ENCODE measurements at places on chromosomes 13 and 19. TPM values are rescaled to one million over a fixed set of nuclear protein-coding genes. Genes with fewer than 3 reads are reported as not detected.

DNA sequence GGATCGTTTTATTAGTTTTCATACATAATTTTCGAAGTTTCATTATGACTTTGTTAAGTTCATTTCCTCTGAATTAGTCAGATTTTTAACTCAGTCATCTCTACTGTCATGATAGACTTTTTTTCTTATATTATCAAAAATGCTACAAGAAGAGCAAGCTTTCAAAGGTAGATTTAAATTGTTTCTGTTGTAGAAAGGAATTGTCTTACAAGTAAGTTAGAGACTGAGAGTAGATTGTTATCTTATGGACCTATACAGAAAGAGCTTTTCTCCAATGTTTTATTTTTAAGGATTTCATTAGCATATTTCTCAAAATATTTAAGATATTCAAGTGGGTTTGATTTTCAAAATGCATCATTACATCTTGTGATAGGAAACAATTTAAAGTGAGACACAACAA lies 2.7 kb downstream of the MAB21L1 start:
- no peak overlapping the region for H3K27ac ChIP-seq
- no peak for DNase-seq
- H3K4me3 ChIP-seq, result no peak overlapping the region

DNA sequence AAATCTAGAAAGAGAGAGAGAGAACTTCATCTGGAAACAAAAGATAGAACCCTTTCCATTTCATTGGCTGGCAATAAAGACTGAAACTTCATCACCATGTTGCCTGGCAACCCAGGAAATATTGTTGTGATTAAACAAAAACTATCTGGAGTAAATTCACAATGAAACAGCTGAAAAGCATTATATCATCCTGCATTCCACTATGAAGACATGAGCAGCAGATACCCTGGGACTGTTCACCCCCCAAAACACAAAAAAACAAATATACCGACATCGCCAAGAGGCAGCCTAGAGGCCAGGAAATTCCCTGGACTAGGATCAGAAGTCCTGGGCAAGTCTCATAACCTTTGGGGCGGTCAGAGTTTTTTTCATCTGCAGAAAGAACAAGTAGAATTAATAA lies 158.3 kb downstream of the FOXO1 start:
- H3K27ac ChIP-seq, result no peak overlapping the region
- H3K27me3 ChIP-seq, result no peaks in the 10 kb centered on the region
- peak; percentile 35 for DNase-seq
- no peaks in the 10 kb centered on the region for H3K36me3 ChIP-seq
- no peak overlapping the region for H3K4me3 ChIP-seq
- no peaks in the 10 kb centered on the region for H3K4me1 ChIP-seq

- peaks cover 2% of the 10 kb centered on the region for H3K36me3 ChIP-seq
- H3K4me3 ChIP-seq, result no peak overlapping the region
- H3K4me1 ChIP-seq, result peaks cover 22% of the 10 kb centered on the region
- H3K27me3 ChIP-seq, result no peaks in the 10 kb centered on the region
- H3K27ac ChIP-seq, result no peak overlapping the region
Measured at GRCh38 chr19:34317311-34317927, 47.6 kb upstream of the GPI start.

- DNase-seq, result no peak
- peaks cover 2% of the 10 kb centered on the region for H3K36me3 ChIP-seq
- H3K4me1 ChIP-seq, result peaks cover 8% of the 10 kb centered on the region
- no peaks in the 10 kb centered on the region for H3K27me3 ChIP-seq
- no peak overlapping the region for H3K4me3 ChIP-seq
Measured at GRCh38 chr13:46666727-46667456, 113.9 kb downstream of the LRCH1 start.

The CYP2F1 gene
- polyA plus RNA-seq, result not detected

The CEACAM19 gene
- 9.9 TPM for polyA plus RNA-seq

GRCh38 chr19:54888239-54888638 lies 14.2 kb downstream of the FCAR start:
- H3K27ac ChIP-seq, result no peak overlapping the region
- H3K4me1 ChIP-seq, result no peaks in the 10 kb centered on the region
- no peaks in the 10 kb centered on the region for H3K27me3 ChIP-seq
- no peaks in the 10 kb centered on the region for H3K36me3 ChIP-seq
- no peak overlapping the region for H3K4me3 ChIP-seq

The KLK12 gene
- not detected for polyA plus RNA-seq

The CEACAM4 gene
- not detected for polyA plus RNA-seq

GRCh38 chr13:49042476-49042875 lies 66.8 kb downstream of the FNDC3A start:
- H3K36me3 ChIP-seq, result no peaks in the 10 kb centered on the region
- H3K4me3 ChIP-seq, result no peak overlapping the region
- no peaks in the 10 kb centered on the region for H3K4me1 ChIP-seq
- H3K27me3 ChIP-seq, result no peaks in the 10 kb centered on the region
- H3K27ac ChIP-seq, result no peak overlapping the region

The JSRP1 gene
- not detected for polyA plus RNA-seq

- no peaks in the 10 kb centered on the region for H3K27me3 ChIP-seq
- peaks cover 1% of the 10 kb centered on the region for H3K36me3 ChIP-seq
- DNase-seq, result no peak
Measured at GRCh38 chr13:77225946-77226345, 100.9 kb downstream of the MYCBP2 start.

- DNase-seq, result no peak
- H3K4me3 ChIP-seq, result peak within 1 kb of the TSS; percentile 60
- H3K27me3 ChIP-seq, result no peaks in the 10 kb centered on the region
- H3K36me3 ChIP-seq, result peaks cover 4% of the 10 kb centered on the region
- H3K4me1 ChIP-seq, result peaks cover 19% of the 10 kb centered on the region
Measured at GRCh38 chr19:55116859-55117662, at the start of gene PPP1R12C. PPP1R12C (minus strand) TSS chr19:55117637; CDS start chr19:55117543, 94 bp downstream.

DNA sequence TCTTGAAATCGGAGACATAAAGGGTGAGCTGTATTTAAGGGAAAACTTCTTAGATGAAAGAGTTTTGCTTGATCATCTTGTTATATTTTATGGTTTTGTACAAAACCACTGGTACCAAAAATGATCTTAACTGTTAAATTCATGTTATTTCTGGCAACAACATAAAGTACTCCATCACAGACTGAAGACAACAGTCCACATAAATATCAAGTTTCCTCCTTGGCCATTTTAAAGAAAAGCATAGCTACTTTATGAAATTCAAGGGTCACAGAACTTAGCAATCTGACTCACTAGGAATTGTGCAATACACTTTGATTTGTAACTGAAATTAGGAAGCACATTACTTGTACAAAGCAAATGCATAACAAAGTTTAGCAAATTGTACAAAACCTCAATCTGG lies 66.3 kb downstream of the TBC1D4 start:
- H3K27ac ChIP-seq, result no peak overlapping the region
- no peaks in the 10 kb centered on the region for H3K36me3 ChIP-seq
- no peak overlapping the region for H3K4me3 ChIP-seq
- H3K27me3 ChIP-seq, result no peaks in the 10 kb centered on the region
- peaks cover 8% of the 10 kb centered on the region for H3K4me1 ChIP-seq
- DNase-seq, result peak; percentile 96

GRCh38 chr13:44726778-44727177 lies 150.6 kb upstream of the TSC22D1 start:
- no peaks in the 10 kb centered on the region for H3K27me3 ChIP-seq
- peak overlapping the region; percentile 64 for H3K27ac ChIP-seq
- H3K4me1 ChIP-seq, result peaks cover 4% of the 10 kb centered on the region
- no peak overlapping the region for H3K4me3 ChIP-seq
- no peaks in the 10 kb centered on the region for H3K36me3 ChIP-seq

DNA sequence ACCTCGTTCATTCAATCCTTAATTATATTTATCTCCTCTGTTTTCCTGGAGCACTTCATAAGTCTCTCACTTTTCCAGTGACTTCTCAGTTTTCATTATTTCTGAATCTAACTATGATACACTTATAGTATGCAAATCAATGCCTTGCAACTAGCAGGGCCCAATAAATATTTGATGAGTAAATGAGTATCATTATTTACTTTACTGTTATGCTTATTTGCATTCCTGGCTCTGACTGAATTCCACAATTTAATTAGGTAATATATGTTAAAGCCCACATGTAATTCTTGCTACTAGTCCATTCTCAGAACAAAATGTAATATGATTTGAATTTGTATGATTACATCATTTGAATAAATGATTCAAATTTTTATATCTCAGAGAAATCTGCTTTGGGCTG lies 1595.1 kb upstream of the MIR17HG start:
- H3K4me3 ChIP-seq, result no peak overlapping the region
- no peaks in the 10 kb centered on the region for H3K4me1 ChIP-seq
- H3K36me3 ChIP-seq, result no peaks in the 10 kb centered on the region
- H3K27me3 ChIP-seq, result no peaks in the 10 kb centered on the region

GRCh38 chr19:47699360-47699917 lies 13.8 kb upstream of the EHD2 start:
- peaks cover 20% of the 10 kb centered on the region for H3K36me3 ChIP-seq
- H3K27me3 ChIP-seq, result no peaks in the 10 kb centered on the region
- DNase-seq, result no peak
- H3K27ac ChIP-seq, result no peak overlapping the region
- no peaks in the 10 kb centered on the region for H3K4me1 ChIP-seq

DNA sequence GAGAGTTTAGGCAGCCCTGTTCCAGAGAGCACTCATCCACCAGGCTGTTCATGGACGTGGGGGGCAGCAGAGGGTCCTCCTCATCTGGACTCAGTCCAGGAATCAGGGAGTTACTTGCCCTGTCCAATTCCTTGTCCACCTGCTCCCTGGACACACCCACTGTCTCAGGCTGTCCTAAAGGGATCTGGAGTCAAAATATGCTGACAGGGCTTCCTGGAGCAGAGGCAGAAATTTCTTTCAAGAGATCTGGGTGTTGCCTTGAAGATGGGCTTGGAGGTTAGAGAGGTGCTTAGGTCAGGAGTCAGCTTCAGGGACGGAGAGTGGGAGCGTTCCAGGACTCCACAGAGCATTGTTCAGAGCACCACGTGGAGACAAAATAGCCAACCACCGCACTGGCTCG lies 65.8 kb upstream of the SHISA2 start:
- no peaks in the 10 kb centered on the region for H3K4me1 ChIP-seq
- DNase-seq, result no peak
- no peak overlapping the region for H3K4me3 ChIP-seq
- no peaks in the 10 kb centered on the region for H3K36me3 ChIP-seq

The CHMP2A gene
- 269 TPM for polyA plus RNA-seq

The GPR12 gene
- polyA plus RNA-seq, result not detected

GRCh38 chr19:44884566-44884965 lies 6.5 kb upstream of the TOMM40 start:
- H3K4me3 ChIP-seq, result no peak overlapping the region
- H3K27me3 ChIP-seq, result no peaks in the 10 kb centered on the region
- H3K36me3 ChIP-seq, result peaks cover 17% of the 10 kb centered on the region
- DNase-seq, result no peak
- peaks cover under 1% of the 10 kb centered on the region for H3K4me1 ChIP-seq

The HSH2D gene
- not detected for polyA plus RNA-seq

The PSG3 gene
- 0.27 TPM for polyA plus RNA-seq

The ZNF729 gene
- polyA plus RNA-seq, result not detected

The SLC39A3 gene
- polyA plus RNA-seq, result 29.9 TPM

The ZNF415 gene
- 7.2 TPM for polyA plus RNA-seq

GRCh38 chr19:32767951-32768679 lies 48.5 kb downstream of the TDRD12 start:
- H3K27me3 ChIP-seq, result no peaks in the 10 kb centered on the region
- DNase-seq, result no peak
- H3K4me3 ChIP-seq, result no peak overlapping the region
- no peak overlapping the region for H3K27ac ChIP-seq
- no peaks in the 10 kb centered on the region for H3K4me1 ChIP-seq
- H3K36me3 ChIP-seq, result no peaks in the 10 kb centered on the region

- no peaks in the 10 kb centered on the region for H3K36me3 ChIP-seq
- H3K27ac ChIP-seq, result no peak overlapping the region
- no peak for DNase-seq
- H3K4me1 ChIP-seq, result no peaks in the 10 kb centered on the region
Measured at GRCh38 chr13:91318886-91319285, 28.6 kb upstream of the MIR17HG start.

The HAUS8 gene
- polyA plus RNA-seq, result 13.8 TPM

Measured in fibroblast of lung (primary cell).